Lower leg skin (tissue), 4 donors: ENCODE measurements at places on chromosomes 3 and 15. TPM values are rescaled to one million over a fixed set of nuclear protein-coding genes. Genes with fewer than 3 reads are reported as not detected.
A peak's percentile ranks its signal among the peaks of the same experiment; 100 is the strongest.

The CNTN3 gene
- total RNA-seq: 0.15 TPM

The C3orf85 gene
- total RNA-seq: not detected

The CHP1 gene
- 182 TPM for total RNA-seq

The LMLN gene
- total RNA-seq: 4.1 TPM

The NUP210 gene
- total RNA-seq: 8.2 TPM

The WNT7A gene
- 0.49 TPM for total RNA-seq

The MED12L gene
- total RNA-seq: 0.23 TPM

- no peak for DNase-seq
Measured at GRCh38 chr3:112689989-112690388, 49.0 kb upstream of the CCDC80 start.

GRCh38 chr3:97765336-97765735 lies 778 bp downstream of the ARL6 start:
- DNase-seq: no peak

DNA sequence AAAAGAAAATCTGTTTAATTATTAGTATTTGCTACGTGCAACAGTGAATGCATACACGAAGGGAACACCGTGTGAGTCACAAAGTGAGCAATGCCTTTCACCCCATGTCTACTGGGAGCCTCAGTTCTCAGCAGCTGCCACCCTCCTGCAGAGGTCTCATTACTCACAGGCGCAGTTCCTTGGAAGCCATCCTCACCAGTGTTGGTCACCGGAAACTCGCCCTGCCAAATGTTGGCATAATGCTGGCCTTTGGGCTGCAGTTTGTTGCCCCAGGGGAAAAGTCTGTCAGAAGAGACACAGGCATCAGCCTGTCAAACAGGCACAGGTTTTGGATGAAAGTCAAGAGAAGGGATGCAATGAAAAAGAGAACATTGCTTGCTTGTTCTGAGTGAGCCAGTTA lies 50.1 kb downstream of the SUMF1 start:
- DNase-seq: peak; percentile 61

GRCh38 chr3:188598894-188599293 lies 444.9 kb downstream of the LPP start:
- no peak for DNase-seq

DNA sequence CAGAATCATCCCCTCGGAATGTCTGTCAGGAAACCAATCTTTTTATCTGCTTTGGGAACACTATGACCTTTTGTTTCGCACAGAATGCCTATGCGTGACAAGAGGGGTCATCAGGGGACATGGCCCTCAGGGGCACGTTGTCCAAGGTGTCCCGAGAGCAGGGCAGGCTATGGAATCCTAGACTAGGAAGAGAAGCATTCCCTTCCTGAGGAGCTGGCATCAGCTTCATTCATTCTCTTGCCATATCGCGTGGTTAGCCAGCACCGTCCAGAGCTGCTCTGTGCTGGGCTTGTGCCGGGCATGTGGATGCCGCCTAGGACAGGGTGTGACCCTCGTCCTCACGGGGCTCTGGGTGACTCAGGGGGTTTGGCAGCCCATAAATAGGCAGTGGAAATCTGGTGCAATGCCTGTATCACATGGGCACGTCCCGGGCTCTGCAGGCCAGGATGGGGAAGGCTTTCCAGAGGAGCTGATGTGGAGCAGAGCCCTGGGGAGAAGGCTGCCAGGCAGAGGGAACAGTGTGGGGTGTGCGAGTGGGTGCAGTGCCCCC lies 117.8 kb downstream of the TMEM266 start:
- peak; percentile 81 for DNase-seq

DNA sequence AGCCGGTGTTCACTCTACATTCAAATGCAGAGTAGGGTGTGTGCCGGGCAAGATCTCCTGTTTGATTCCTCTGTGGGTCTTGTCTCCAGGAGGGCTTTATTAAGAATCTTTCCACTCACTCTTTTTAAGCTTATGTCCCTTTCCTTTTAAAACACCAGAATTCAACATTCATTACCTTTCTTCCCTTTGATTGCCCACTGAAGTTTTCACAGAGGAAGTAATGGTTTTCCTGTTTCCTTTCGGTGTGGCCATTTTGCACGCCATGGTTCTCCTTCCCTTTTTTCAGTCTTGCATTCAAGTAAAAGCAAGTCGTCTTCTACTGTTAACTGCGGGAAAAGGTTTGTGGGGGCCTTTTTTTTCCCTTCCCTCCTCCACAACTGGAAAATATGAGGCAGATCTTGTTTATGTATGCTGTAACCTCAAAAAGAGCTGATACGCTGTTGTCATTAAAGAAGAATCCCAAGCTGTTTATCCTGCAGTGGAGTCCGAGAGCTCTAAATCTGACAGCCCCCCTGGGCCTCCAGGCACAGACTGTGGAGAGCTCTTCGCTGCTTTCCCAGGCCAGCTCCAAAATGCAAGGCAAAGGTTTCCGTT lies 40.5 kb downstream of the FILIP1L start:
- DNase-seq: no peak

DNA sequence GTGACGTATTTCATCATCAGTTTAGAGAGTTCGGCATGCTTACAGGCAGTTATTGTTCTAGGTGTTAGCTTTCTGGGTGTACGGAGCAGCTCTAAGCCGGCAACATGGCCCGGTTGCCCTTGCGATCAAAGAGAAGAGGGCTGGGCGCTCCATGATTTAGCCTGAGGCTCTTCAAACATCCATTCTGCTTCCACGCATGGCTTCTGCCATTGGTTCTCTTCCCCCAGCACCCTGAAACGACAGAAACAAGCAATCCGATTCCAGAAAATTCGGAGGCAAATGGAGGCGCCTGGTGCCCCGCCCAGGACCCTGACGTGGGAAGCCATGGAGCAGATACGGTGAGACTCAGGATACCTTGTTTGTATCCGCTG lies 574 bp downstream of the NGRN start:
- DNase-seq: no peak

DNA sequence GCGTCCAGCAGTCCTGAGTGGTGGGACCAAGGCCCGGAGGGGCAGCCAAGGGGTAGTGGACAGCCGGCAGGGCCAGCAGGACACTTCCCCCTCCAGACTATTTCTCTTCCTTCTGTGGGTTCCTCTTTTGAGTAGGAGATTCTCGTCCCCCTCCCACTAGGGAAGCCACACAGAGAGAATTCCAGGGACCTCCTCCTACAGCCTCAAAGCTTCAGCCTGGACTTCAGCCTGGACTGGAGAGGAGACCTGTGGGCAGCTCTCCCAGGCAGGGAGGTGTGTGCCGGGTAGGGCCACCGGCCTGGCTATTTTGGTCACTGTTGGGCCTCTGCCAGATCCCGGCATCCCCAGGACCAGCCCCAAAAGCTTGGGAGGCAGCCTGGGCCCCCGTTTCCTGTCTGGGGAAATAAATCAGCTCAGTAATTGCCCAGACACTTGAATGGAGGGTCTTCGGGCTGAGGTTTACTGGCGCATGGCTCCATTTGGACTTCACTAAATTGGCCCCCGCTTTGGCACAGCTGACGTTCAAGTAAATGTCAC lies 1.3 kb downstream of the SLC6A6 start:
- DNase-seq: no peak

GRCh38 chr15:90059208-90059985 lies 42.9 kb downstream of the IDH2 start:
- peak; percentile 74 for DNase-seq

GRCh38 chr3:134033315-134033996 lies 3.7 kb upstream of the SLCO2A1 start:
- peak; percentile 72 for DNase-seq

DNA sequence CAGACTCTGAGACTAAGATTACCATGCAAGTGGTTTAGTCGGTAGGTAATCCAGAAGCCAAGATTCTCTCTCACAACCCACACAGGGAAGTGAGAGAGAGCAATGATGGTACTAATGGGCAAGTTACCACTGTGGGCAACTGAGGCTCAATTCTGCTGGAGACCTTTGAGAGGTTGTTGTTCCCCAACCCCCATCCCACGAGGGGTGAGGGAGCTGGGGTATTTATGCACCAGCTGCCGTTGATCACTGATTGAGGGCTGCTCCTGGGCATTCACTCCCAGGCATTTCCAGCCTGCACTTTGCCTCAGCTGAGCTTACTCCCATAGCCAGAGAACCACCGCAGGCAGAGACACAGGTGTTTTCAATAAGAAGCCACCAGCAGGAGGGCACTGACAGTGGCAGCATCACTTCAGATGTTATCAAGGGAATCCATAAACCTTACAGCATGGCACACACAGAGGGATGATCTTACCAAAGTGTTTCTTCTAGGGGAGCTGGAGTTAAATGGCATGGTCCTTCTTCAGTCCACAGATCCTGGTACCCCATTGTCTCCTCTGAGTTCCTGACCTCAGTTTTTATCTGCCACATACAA lies 15.0 kb upstream of the CCDC174 start:
- no peak for DNase-seq

- peak; percentile 83 for DNase-seq
Measured at GRCh38 chr3:46312991-46313390, 40.9 kb upstream of the CCR2 start.

DNA sequence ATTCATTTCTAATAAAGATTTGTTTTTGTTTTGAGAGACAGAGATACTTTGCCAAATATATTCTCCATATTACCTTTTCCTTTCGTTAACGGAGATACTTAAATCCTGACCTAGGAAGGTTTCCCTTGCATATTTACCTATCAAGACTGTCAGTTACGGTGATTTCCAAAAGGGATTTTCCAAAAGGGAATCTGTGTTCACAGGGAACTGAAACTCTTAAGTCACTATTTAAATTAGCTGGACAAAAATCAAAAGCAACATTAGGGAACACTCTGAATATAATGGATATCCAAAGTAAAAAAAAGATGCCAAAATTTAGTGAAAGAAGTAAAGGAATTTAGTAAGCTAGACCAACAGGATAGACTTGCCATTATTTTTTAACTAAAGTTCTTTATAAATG lies 576 bp downstream of the LRRFIP2 start:
- no peak for DNase-seq

DNA sequence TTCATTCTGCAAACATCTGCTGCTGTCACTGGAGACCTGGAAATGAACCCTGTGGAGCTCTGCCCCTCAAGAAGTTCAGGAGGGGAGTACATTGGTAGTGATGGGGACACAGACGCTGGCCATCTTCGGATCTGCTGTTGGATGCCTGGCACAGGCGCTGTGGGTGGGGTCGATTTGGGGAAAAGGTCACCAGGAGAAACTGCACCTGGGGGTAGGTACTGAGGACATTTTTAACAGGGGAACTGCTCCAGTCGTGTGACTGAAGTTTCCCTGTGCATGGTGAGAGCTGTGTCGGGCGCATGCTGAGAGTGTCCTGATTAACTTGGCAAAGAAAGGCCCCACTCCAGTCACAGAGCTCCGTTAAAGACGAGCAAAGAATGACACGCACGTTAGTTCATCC lies 3.4 kb downstream of the UROC1 start:
- no peak for DNase-seq

DNA sequence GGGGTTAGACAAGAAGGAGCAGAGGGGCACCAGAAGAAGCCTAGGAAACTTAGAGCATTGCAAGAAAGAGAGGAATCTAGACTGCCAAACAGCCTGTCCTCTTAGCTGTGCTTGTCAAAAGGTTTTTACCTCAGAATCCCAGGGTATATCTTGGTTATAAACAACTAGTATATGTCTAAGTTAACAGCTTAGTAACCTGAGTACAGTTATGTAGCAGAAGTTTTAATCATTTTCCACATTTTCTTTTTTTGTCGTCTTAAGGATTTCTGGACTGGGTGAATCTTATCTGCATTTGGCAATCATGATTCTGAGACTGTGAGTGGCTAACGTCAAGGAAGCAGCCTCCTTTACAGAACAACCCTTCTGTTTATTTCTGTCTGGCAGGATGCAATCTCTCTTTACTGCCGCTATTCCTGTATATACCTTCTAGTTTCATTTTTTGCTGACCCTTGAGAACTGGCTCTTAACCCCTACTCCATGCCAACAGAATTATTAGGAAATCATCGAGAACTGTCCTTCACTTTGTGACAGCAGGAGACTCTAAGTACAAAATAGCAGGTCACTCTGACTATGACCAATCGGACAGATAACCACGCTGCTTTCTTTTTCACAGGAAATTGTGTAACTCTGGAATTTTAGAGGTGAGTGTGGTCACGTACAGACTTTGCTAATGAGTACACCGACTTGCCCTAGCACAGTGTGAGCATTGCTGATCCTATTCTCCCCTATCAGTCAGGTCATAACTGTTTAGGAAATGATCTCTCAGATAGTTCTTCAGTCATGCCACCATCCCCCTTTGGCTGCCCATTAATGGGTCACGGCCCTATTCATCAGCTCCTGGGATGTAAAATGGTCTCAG lies 3.3 kb upstream of the CP start:
- DNase-seq: no peak

DNA sequence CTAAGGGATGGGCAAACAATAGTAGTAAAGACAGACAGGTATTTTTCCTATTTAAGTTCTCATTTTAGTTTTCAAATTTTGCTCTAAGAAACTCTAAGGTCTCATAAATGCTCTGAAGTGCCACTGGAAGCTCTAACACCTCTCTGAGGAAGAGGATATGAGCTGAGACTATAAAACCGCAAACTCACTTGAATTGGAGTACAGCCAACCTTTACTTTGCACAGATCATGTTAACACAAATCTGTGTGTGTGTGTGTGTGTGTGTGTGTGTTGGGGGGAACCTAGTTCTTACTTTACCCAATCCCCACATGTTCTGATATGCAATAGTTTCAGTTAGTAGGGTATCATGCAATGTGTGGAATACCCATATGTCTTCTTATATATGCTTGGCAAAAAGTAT lies 446.8 kb downstream of the CHL1 start:
- no peak for DNase-seq

DNA sequence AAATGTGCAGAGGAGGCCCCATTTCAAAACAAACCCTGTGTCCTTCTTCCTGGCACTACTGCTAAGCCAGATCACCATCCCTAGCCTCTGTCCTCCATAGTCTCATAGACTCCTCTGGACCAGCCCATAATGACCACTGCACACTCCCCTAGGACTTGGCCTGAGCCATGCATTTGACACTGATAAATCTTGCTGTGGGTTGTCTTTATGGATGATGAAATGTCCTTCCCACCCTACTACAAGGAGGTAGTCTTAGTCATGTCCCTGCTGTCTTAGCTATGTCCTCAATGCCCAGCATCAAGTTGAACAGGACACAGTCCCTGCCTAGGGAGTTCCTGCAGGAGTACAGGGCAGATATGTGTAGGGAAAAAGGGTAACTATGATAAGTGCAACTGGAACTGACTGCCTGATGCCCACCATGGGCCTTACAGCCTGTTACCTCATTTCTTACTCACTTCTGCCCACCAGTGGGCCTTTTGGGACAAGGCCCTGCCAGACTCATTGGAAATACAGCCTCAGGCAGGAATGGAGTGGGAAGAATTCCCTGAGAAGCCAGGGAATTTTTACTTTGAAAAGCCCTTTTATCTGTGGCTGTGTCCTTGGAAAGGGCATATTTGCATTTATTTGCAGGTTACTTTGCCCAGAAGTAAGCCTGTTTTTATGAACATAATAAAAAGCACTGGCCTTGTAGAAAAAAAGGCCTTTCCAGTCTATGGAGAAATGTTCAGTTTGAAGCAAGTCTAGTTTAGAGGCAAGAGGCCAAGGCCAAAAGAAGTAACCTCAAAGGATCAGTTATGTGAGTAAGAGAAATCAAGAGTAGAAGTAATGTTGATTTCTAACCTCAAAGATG lies 199.6 kb upstream of the EIF1B start:
- DNase-seq: no peak

DNA sequence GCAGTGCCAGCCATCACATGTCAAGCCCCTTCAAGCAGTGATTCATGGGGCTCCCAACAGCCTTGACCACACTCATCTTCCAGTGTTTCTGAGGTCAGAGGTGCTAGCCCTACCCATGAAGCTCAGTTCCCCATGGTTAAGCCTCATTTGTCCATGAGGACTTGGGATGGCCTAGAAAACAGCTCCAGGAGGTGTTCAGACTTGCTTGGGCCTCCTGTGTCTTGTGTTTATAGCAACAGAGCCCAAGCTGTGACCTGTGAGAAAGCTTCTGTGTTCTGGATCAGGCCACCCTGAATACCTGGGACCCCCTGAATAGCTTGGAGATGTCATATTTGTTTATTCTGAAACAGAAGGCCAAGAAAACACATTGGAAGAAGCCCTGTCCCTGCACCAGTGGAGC lies 36.7 kb downstream of the LARP6 start:
- DNase-seq: peak; percentile 61
